ENCODE measurements at places on chromosomes 6 and 20. TPM values are rescaled to one million over a fixed set of nuclear protein-coding genes. Genes with fewer than 3 reads are reported as not detected.

GRCh38 chr6:34358389-34358905 is 34.0 kb downstream of the NUDT3 start:
- no peaks in the 10 kb centered on the region for H3K4me1 ChIP-seq
- DNase-seq, result no peak
- H3K27ac ChIP-seq, result no peak overlapping the region
- no peaks in the 10 kb centered on the region for H3K36me3 ChIP-seq

- H3K27ac ChIP-seq, result no peak overlapping the region
- H3K4me3 ChIP-seq, result no peak overlapping the region
- H3K36me3 ChIP-seq, result peaks cover 30% of the 10 kb centered on the region
Observed at GRCh38 chr20:63937596-63937995, 18.6 kb downstream of the UCKL1 start.

DNA sequence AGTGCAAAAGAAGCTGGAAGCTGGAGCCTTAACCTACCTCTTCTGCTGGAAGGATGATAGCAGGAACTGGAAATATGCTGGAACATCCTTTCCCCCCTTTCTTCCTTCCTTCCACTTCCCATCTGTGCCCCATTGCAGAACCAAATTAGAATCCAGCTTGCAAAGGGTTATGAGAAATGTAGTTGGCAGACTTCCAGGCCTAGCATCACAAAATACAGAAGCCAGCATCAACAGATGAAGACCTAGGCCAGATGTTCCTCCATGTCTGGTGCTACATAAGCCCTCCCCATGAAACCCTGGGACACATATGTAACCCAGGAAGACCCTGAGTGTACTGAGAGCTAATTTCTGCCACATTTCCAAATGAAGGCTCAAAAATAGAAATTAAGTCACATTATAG is 40.0 kb upstream of the TFAP2B start:
- H3K27me3 ChIP-seq, result no peaks in the 10 kb centered on the region
- no peaks in the 10 kb centered on the region for H3K36me3 ChIP-seq
- H3K27ac ChIP-seq, result no peak overlapping the region
- H3K4me3 ChIP-seq, result no peak overlapping the region

DNA sequence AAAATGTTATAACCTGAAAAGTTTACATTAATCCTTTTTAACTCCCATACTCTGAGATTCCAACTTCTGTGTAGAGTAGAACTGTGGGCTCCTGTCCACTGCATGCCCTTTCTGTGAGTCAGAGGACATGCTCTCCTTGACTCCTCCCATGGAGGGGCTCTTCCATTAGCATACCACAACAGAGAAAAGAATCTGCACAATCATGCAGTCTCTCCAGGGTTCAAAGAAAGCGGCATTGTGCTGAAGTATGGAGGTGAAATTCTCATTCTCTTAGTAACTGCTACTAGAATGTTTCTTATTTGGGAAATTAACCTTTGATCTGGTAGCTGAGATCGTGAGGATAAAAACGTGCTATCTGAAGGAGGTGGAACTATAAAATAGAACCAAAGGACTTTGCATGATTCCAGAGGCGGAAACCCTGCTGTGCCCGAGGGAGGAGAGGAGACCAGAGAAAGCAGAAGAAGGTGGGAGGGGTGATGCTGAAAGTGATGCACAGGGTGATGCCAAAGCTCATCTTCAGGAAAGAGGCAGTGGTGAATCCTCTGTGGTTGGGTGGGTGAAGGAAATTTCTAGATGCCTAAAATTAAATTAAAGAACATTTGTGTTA is 202.2 kb upstream of the PCSK2 start:
- H3K36me3 ChIP-seq, result no peaks in the 10 kb centered on the region
- H3K4me3 ChIP-seq, result no peak overlapping the region
- H3K4me1 ChIP-seq, result no peaks in the 10 kb centered on the region

DNA sequence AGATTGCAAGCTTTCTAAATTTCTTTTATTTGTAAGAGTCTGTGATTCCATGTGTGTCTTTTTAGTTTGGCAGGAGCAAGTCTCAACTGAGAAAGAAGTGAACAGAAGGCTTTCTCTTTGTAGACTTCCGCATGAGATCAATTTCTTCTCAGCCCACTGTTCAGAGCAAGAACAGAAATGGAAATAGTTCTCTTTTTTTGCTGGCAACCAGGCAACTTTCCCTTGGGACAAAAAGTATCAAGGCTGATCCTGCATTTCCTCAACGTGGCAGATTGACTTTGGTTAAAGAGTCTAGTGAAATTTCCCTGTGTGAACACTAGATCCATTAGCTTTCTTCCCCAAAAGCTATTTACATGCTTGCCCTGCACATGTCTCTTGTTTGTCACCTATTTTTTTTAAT is 46.8 kb upstream of the JAG1 start:
- H3K27me3 ChIP-seq, result no peaks in the 10 kb centered on the region
- no peak overlapping the region for H3K27ac ChIP-seq
- DNase-seq, result no peak
- H3K4me3 ChIP-seq, result no peak overlapping the region
- no peaks in the 10 kb centered on the region for H3K4me1 ChIP-seq
- no peaks in the 10 kb centered on the region for H3K36me3 ChIP-seq

DNA sequence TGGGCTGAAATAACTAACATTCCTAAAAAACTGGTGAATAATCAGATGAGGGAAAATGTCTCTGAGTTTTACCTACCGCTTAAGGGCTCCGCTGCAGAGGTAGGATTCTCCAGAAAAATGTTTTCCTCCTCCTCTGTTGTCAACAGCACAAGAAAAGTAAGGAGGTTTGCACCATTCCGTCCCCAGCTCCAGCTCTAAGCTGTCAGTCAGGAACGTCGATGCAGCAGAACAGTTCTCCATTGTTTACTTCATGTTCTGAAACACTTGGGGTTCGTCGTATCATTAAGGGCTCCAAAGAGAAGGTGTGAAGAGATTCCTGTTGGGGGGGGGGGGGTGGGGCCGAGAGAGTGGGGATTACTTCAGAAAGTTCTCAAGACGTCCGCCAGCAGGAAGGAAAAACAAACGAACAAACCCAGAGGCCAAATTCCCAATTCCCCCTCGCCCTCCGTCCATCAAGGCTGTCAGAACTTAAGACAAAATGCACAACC is 734 bp downstream of the MMS22L start:
- H3K27ac ChIP-seq, result peak overlapping the region; percentile 61
- H3K27me3 ChIP-seq, result no peaks in the 10 kb centered on the region

- no peak overlapping the region for H3K4me3 ChIP-seq
- peaks cover 3% of the 10 kb centered on the region for H3K27me3 ChIP-seq
- no peak for DNase-seq
- no peak overlapping the region for H3K27ac ChIP-seq
Observed at GRCh38 chr6:149563203-149563927, 2.8 kb upstream of the GINM1 start.

IDH3B gene
- total RNA-seq, result 139 TPM

BPIFA1 gene
- not detected for total RNA-seq

- peaks cover 20% of the 10 kb centered on the region for H3K4me1 ChIP-seq
- no peaks in the 10 kb centered on the region for H3K27me3 ChIP-seq
- no peak overlapping the region for H3K4me3 ChIP-seq
- H3K27ac ChIP-seq, result no peak overlapping the region
Observed at GRCh38 chr6:33895296-33895695, 91.5 kb upstream of the MLN start.

DNA sequence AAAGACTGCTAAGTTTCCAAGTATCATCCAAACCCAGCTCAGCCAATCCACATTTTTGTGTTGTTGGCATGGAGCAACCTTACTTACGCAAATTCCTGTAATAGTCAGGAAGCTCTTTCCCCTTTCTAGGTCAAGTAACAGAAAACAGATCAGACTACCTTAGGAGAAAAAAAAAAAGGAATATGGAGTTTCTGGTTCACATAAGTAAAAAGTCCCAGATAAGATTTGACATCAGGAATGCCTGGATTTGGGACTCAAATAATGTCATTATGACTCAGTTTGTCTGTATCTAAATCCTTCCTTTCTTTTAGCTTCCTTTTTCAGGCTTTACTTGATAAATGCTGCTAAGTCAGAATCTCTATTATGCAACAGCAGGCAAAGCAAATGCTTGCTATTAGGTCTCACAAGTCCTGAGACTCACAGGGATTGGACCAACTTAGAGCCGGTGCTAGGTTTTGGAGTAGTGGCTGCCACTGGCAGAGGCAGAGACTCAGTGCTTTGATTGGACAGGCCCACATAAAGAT is 44.5 kb downstream of the NCOA7 start:
- H3K27me3 ChIP-seq, result no peaks in the 10 kb centered on the region
- peaks cover 27% of the 10 kb centered on the region for H3K4me1 ChIP-seq
- H3K4me3 ChIP-seq, result no peak overlapping the region
- H3K36me3 ChIP-seq, result no peaks in the 10 kb centered on the region

GRCh38 chr6:157445277-157446009 is 64.5 kb downstream of the ZDHHC14 start:
- no peak for DNase-seq
- no peak overlapping the region for H3K27ac ChIP-seq
- no peak overlapping the region for H3K4me3 ChIP-seq
- H3K4me1 ChIP-seq, result no peaks in the 10 kb centered on the region
- H3K36me3 ChIP-seq, result no peaks in the 10 kb centered on the region
- no peaks in the 10 kb centered on the region for H3K27me3 ChIP-seq

DNA sequence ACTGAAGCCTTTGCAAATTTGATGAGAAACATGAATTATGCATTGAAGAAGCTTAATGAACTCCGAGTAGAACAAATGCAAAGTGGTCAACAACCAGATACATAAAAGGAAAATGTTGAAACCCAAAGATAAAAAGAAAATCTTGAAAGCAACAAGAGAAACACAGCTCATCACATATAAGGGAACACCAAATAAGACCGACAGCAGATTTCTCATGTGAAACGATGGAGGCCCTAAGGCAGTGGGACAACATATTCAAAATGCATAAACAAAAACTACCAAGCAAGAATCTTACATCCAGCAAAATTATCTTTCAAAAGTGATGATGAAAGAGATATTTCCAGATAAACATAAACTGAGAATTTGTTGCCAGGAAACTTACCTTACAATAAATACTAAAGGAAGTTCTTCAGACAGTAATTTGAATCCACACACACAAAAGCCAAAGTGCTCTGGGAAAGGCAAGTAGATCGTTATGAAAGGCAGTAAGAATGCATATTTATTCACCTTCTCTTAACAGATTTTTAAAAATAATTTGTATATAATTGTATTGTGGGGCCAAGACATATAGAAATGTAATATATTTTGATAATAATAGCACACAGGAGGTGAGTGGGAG is 22.5 kb downstream of the SLC52A3 start:
- H3K27me3 ChIP-seq, result peaks cover 17% of the 10 kb centered on the region
- H3K36me3 ChIP-seq, result no peaks in the 10 kb centered on the region
- no peak overlapping the region for H3K4me3 ChIP-seq

DNA sequence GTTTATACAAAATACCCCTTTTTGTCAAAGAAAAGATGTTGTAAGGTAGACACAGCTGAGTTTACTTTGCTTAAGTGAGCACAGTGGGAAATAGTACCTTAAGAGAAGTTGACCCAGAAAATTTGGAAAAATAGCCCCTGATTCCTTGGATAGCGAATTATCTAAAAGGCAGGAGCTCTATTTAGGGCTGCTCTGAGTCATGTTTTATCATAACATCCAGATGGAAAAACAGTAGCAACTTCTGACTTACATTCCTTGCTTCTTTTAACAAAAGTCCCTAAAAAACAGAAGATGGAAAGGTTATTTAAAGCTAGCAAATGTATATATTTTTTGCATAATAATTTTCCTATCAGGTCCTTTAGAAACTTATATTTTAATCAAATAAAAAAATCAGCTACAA is 59.0 kb downstream of the THEMIS start:
- no peaks in the 10 kb centered on the region for H3K27me3 ChIP-seq
- H3K4me3 ChIP-seq, result no peak overlapping the region
- no peaks in the 10 kb centered on the region for H3K4me1 ChIP-seq
- no peak for DNase-seq

UBE2C gene
- 0.91 TPM for total RNA-seq

DNA sequence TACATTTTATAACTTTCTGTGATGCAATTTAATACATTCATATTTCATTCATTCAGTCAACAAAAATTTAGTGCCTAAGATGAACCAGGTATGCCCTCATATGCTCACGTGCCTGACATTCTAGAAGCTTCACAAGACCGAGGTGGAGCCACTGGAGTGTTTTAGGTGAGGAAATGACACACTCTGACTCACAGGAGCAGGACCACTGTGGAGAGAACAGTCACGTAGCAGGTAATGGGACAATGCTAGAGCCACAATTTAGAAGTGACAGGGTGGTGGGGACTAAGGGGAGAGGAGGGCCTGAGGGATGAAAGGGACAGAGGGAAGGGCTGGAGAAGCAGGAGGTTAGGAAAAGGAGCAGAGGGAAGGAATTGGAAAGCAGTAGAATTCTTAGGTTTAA is 17.6 kb upstream of the HLA-A start:
- no peaks in the 10 kb centered on the region for H3K36me3 ChIP-seq
- no peaks in the 10 kb centered on the region for H3K27me3 ChIP-seq
- no peak overlapping the region for H3K27ac ChIP-seq

DNA sequence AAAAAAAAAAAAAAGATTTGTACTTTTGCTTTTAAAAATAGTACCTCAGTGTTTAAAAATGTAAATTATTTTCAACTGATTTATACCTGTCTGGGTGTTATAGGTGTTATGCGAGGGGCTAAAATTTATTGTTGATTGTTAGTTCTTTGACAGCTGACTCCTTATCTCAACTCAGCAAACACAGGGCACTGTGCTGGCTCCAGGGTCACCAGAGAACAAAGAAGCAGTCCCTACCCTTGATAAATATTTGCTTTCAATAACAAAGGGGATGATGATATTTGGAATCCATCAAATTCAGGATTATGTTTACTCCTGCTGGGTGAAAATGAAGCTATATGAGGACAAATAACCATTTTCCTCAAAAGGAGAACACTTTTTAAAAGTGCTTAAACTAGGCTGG is 34.2 kb upstream of the KAT14 start:
- H3K27ac ChIP-seq, result no peak overlapping the region
- no peaks in the 10 kb centered on the region for H3K27me3 ChIP-seq
- no peaks in the 10 kb centered on the region for H3K36me3 ChIP-seq
- no peak overlapping the region for H3K4me3 ChIP-seq
- H3K4me1 ChIP-seq, result no peaks in the 10 kb centered on the region
- DNase-seq, result no peak

- no peaks in the 10 kb centered on the region for H3K36me3 ChIP-seq
- H3K27me3 ChIP-seq, result no peaks in the 10 kb centered on the region
- H3K4me1 ChIP-seq, result no peaks in the 10 kb centered on the region
- no peak overlapping the region for H3K27ac ChIP-seq
- no peak overlapping the region for H3K4me3 ChIP-seq
- no peak for DNase-seq
Observed at GRCh38 chr6:167998215-167998614, 744 bp downstream of the KIF25 start.
